Stimulated activated CD4-positive, alpha-beta T cell treated with anti-CD3 and anti-CD28 coated beads, Interleukin-12 subunit alpha, Interleukin-12 subunit beta, amount 100 ng/mL, for 4 hours (primary cell): ENCODE measurements at places on chromosomes 2 and 18.

DNA sequence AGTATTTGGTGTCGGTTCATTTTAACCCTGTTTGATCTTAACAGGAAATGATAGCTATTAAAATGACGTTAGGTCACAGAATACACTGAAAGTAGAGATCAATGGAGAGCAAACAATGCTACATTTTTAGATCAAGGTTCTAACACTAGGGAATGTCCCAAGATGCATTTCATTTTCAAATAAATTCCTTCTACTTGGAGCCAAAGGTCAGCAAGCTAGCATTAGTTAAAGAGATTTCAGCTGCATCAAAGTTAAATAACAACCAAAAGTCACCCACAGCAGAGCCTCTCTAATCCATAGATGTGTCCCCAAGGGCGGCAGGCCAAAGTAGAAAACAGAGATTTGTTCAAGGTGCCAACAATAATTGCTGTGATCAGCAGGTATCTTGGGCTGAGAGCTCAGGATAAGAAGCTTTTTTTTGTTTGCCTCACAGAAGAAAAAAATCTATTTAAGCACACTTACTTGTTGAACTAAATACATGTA lies 1233.6 kb upstream of the TMEFF2 start:
- DNase-seq: no peak

DNA sequence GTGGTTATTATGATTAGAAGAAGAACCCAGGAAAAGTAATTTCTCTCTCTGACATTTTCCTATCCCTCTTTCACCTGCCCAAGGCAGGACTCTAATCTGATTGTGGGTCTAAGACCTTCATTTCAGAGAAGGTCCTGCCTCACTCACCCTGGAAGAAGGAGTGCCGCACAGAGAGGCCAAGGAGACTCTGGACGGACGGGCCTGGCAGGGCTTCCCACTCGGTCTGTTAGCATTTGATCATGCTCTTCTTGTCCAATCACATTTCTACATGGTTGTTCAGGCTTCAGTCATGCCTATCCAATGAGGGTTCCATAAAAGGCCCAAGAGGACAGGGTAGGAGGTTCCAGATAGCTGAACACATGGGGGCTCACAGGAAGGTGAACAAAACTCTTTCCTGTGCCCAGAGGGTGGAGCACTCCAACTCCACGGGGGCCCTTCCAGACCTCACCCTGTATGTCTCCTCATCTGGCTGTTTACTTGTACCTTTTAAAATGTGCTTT lies 27.0 kb downstream of the ZNF892 start:
- no peak for DNase-seq

DNA sequence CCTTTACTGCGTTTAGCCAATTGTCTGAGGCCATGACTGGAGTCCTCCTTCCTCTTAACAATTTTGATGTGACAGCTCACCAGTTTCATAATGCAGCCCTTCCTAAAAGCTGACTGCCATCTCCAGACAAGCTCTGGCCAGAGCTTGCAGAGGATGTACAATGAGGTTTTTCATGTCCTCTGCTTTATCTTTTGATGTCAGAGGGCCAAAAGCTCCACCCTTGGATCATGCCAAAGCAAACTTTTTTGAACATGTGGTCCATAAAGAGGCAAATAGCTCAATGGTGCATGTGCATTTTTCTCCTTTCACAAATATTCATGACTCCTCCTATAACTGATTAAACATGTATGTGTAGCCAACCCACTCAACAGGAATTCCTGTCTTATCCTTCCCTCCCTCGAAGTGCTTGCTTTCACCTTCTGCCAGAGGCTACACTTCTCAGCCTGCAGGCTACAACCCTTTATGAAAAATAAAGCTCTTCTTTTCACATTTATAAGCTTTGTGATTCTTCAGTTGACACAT lies 266.2 kb downstream of the FBXO15 start:
- no peak for DNase-seq

GRCh38 chr2:161578998-161579397 lies 45.2 kb upstream of the SLC4A10 start:
- DNase-seq: no peak

- DNase-seq: no peak
Measured at GRCh38 chr2:240960971-240961876, 37.2 kb upstream of the SNED1 start.

DNA sequence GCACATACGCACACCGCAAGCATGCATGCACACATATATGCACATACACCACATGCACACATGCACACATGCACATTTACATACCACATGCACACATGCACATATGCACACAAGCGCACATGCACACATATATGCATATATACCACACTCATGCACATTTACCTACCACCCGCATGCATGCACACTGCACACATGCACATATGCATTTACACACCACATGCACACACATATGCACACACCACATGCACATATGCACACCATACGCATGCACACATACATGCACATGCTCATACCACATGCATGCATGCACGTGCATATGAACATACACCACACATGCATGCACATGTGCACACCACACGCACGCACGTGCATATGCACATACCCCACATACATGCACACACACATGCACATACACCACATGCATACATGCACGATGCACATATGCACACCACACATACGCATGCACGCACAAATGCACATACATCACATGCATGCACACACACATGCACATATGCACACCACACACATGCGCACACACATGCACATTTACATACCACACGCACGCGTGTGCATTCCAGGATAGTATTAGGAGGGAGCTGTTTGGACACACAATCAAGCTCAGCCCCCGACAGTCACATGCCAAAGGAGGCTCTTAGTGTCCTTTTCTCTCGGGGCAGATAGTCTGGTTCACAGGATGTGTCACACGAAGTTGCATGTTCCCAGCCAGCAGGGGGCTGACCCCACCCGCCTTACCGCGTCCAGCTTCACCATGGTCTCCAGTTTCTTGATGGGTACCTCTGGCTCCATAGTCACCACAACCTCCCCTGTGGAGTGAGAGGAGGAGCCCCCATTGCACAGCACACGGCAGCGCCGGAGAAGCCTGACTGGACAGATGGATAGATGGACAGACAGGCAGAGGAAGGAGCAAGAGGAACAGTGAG lies 5.9 kb downstream of the OTOF start:
- no peak for DNase-seq

GRCh38 chr18:48583573-48583972 lies 44.7 kb downstream of the CTIF start:
- DNase-seq: no peak

DNA sequence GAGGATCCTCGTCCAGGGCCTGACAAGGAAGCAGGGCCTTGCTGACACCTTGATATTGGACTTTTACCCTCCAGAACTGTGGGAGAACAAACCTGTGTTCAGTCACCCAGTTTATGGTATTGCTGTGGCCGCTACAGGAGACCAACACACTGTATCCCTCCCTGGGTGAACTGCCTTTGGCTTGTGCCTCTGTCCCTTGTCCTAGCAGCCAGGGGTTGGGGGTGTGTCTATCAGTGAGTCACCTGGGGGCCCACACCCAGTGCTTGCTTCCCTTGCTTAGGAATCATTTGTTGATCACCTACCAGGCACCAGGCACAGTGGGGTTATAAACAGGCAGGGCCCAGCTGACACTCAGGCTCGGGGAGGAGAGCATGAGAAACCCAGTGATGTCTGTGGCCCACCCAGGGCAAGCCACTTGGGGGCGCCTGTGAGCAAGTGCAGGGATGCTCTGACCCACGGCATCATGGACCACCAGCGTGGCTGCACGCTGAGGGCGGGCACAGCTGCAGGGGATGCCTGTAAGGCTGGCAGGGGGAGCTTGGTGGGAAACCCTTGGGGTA lies 17.1 kb downstream of the TMEM185B start:
- DNase-seq: peak; percentile 47

GRCh38 chr2:169066897-169067296 lies 2.5 kb upstream of the DHRS9 start:
- DNase-seq: no peak
